SHP77 treated with DMSO at 0.1 percent for 48 hours (cell line): ENCODE measurements at places on chromosomes 1 and 21.

DNA sequence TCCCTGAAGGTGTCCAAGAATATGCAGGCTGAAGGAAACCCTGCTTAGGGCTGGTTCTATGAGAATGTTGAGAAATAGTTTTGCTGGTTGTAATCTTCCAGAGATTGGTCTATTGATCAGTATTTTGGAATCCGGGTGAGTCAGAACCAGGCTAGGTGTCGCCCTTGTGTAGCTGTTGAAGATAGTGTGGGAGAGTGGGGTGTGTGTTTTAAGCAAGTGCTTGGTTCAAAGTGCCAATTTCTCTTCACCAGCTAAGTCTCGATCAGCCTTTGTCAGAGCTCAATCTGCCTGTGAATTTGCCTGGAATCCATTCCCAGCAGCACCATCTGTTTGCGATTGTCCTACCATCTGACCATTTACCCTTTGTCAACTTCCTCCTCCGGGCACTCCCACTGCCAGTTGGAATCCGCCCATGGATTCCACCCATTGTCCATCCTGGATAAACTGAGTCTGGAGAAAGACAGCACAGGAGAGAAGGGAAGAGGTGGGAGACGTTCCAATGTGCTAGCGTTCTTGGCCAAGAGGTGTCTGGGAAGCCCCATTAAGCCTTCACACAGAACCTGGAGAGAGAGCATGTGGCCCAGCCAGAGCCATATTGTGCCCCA lies 59.4 kb upstream of the CYP2J2 start:
- DNase-seq = no peak

GRCh38 chr1:99279525-99279924 lies 15.2 kb downstream of the PLPPR4 start:
- no peak for DNase-seq

- DNase-seq = no peak
These were observed 347.7 kb downstream of the PTBP2 start for GRCh38 chr1:97069312-97069711.

DNA sequence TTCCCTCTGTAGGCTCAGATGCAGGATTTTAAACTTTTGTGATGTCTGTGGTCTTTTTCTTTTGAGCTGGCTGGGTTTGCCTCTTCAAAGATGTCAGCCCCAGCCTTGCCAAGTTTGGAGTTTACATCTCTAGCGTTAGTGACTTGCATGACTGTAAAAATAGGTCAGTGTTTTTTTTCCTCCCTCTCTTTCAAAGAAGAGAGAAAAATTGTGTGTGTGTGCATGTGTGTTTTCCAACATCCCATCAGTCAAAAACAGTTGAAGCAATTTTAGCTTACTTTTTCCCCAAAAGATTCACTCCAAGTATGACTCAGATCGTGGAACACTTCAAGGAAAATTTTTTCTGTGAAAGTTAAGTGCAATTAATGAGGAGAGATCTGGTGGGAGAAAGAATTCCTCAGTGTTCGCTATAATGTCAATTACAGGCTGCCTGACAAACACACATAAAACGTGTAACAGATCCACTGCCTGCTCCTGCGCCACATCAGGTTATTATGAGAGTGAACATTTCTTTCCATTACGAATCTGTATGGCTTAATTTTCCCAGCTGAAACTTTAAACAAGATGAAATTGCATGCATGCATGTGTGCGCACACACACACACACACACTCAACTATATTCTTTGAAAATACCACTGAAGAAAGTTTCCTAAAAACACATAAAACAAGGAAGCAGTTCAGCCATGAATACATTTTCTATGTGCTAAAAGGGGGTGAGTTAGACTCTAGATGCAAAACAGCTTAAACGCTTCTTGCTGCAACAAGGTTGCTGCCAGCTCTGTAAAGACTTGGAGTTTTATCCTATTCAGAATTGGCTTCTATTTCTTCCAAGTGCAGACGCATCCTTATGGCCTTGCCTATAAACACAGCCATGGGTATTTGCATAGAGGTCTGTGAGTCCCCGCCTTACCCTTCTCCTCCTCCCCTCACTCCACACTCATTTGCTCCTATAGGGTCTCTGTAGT lies 55.5 kb downstream of the TLR5 start:
- DNase-seq = no peak

DNA sequence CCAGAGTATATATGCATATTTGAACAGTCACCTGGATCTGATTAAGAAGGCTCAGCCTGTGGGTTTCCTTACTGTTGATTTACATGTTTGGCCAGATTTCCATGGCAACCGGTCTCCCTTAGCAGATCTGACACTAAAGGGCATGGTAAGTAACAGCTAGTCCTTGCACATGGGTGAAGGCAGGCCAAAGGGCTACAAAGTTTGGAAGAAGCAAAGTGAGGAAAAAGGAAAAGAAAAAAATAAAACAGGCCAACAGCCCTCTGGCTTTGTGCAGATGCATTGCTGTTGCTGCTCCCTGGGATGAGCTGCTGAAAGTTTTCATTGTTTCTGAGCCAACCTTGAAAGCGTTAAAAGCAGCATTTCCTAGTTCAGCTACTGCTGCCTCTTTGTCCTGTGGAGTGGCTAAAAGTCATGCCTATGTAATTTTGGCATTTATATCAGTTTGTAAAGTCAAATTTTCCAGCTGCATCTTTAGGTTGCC lies 176.5 kb upstream of the HOOK1 start:
- DNase-seq = no peak

- DNase-seq = peak; percentile 56
These were observed 24.1 kb downstream of the SLC26A9 start for GRCh38 chr1:205918955-205919746.

- DNase-seq = no peak
These were observed 84.9 kb upstream of the CD1D start for GRCh38 chr1:158095737-158096335.
